Esophagus squamous epithelium (tissue), 5 donors: ENCODE measurements at places on chromosomes 7 and 10.

- no peak for DNase-seq
These were observed 56.6 kb downstream of the CCDC3 start for GRCh38 chr10:12944931-12945330.

- no peak for DNase-seq
These were observed 753.8 kb downstream of the GRID1 start for GRCh38 chr10:85612833-85613232.

DNA sequence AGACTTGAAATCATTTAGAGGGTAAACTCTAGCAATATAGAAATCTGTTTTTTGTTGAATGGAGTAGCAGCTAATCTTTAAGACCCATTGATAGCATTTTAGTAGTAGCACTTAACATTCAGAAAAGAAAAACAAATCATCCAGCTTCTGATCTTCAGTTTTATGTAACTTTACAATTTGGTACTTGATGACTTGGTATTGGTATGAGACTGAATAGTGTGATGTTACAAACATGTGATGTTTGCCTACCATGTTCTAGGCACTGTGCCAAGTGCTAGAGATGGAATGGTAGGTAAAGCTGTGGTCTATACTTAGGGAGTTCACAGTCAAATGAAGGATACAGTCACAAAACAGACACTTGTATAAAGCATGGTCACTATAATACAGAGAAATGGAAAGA lies 21.3 kb downstream of the ZEB1 start:
- DNase-seq, result no peak

GRCh38 chr7:103704701-103705100 lies 258.7 kb upstream of the SLC26A5 start:
- no peak for DNase-seq

DNA sequence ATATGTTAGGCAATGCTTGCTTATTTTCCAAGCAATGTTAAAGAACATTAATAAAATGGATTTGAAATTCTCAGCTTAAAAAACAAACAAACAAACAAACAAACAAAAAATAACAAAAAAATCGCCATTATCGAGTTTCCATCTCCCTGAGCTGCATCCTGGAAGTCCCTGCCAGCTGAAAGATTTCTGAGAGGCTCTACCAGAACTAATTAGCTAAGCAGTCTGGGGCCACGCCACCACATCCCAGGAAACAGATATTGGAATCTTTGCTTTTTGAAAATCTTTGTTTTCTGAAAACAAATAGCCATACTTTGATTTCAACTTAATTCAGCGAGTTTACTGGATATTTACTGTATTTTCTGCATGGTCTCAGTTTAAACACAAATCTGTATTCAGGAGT lies 143.6 kb downstream of the LSMEM1 start:
- DNase-seq, result no peak

GRCh38 chr7:149772241-149772955 lies 990 bp downstream of the ZNF467 start:
- no peak for DNase-seq

GRCh38 chr7:8592167-8592566 lies 158.8 kb downstream of the NXPH1 start:
- no peak for DNase-seq

DNA sequence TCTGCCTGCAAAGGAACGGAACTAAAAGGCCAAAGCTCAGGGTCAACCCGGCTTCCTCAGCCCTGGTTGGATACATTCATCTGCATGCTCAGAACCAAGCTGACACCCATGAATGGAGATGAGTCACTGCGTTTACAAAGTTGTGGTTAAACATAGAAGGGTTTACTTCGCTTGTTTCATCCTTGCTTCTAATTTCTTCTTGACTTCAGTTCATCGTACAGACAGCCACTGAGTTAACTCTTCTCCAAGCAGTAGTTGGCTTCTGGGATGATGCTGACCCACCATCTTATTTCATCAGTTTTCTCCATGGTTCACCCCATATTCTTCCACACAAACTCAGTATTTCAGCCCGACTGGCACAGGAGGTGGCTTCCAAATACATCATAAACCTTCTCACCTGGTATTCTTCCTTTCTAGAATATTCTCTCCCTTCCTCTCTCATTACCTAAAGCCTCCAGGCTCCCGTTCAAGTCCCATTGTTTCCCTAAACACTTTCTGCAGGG lies 166.3 kb upstream of the RNF32 start:
- DNase-seq, result no peak

DNA sequence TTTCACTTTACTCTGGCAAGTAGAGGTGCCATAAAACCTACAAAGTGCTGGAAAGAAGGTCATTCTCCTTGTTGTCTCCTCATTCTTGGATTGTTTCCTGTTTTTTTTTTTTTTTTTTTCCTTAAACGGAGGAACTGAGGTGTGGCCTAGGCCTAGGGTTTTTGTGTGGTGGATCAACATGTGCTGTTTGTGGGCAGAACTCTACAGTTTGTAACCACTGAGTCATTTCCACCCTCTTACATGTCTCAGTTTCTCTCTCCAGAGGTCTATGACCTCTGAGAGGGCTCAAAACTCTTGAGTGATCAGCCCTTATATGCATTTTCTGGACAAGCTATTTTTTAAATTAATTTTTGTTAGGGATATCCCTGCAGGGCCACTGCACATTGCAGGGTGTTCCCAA lies 296.0 kb downstream of the PPP1R3A start:
- no peak for DNase-seq

DNA sequence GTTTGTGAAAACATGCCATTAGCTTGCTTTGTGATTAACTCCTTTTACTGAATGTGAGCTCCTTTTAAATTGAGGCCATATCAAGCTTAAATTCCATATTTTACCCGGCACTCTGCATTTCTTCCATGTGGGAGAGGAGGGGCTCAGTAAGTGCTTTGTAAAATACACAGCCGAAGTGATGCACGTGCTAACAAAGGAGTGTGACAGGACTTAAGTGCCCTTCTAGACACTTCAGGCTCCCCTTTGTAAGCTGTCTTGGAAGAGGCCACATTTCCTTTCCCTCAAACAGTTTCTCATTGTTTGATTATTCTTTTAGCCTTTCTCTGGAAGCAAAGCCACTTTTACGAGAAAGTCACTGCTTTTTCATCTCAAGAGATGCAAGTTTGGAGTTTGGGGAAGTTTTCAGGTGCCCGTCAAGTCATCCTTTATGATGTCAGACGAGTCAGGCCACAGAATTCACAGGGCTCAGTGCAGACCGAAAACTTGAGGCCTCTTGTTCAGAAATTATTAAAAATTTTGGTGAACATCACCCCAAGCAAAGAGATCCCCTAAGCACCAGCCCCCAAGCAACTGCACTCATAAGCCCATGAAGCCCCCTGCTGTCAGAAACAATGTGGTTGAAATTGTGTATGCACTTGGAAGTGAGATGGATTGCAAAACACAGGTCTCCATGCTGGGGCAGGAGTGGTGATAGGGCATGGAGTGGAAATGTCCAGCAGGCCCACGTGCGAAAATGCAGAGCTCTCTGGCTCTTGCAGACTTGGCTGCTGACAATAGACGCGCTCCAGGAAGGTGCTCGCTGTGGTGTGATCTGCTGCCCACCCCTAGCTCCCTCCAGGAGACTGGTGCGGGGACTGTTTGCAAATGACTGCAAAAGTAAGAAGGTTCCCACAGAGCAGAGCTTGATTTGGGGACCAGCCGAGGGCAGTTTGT lies 11.5 kb downstream of the IKZF1 start:
- DNase-seq, result no peak

DNA sequence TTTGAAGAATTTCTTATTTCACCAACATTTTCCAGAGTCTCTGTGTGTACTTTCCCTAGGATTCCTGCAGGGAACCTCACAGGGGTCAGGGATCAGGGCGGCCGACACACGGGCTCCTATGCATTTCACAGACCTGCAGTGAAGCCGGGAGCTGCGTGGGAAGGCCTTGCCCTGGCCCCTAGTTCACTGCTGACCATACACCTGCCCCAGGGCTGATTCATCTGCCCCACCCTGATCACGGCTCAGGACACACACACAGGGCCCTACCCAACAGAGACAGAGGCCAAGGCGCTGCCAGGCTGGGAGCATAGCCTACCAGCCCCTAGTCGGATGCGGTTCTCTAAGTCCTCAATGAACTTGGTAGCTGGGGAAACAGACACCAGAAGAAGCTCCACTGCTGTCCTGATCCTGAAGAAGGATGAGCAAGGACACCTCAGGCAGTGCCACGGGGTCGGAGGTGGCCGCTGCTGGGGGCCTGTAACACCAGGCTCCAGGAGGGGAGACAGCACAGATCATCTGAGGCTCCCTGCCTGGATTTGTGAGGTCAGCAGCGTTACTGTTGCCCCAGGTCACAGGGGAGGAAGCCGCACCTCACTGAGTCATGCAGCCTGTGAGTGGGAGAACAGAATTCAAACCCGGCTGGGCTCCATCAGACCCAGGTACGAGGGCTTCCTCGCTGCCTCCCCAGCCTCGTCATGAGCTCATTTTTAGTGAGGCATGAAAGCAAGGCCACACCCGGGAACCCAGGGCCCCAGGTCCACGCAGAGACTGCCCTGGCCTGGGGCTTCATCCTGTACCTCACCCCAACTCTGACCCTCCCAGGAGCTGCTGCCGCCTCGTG lies 278.8 kb upstream of the PPP2R2D start:
- DNase-seq, result no peak

- no peak for DNase-seq
These were observed 143.4 kb downstream of the HERPUD2 start for GRCh38 chr7:35551321-35552081.

DNA sequence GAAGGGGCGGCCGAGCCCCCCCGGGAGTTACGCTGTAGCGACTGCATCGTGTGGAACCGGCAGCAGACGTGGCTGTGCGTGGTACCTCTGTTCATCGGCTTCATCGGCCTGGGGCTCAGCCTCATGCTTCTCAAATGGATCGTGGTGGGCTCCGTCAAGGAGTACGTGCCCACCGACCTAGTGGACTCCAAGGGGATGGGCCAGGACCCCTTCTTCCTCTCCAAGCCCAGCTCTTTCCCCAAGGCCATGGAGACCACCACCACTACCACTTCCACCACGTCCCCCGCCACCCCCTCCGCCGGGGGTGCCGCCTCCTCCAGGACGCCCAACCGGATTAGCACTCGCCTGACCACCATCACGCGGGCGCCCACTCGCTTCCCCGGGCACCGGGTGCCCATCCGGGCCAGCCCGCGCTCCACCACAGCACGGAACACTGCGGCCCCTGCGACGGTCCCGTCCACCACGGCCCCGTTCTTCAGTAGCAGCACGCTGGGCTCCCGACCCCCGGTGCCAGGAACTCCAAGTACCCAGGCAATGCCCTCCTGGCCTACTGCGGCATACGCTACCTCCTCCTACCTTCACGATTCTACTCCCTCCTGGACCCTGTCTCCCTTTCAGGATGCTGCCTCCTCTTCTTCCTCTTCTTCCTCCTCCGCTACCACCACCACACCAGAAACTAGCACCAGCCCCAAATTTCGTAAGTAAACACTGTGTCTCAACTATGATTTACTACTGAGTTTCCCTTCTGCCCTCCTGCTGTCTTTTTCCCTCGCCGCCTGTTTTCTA lies 666 bp downstream of the NRG3 start:
- no peak for DNase-seq

DNA sequence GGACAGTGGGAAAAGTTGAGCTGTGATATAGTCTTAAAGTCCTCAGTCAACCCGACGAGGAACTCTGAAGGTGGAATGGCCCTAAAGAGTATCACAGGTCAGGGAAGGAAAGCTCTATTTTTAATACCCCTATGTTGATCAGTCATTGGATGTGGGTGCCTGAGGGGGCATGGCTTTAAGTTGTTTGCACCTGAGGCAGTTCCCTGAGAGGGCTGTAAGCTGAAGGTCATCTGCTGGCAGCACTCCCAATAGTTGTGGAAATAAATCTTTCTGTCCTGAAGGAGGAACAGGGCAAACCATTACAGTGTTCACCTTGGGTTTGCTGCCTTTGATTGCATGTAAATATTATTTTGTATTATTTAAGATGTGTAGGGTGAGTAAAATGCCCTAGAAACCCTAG lies 17.8 kb upstream of the C1GALT1 start:
- no peak for DNase-seq

- no peak for DNase-seq
These were observed 8.6 kb downstream of the LIPA start for GRCh38 chr10:89242840-89243568.

DNA sequence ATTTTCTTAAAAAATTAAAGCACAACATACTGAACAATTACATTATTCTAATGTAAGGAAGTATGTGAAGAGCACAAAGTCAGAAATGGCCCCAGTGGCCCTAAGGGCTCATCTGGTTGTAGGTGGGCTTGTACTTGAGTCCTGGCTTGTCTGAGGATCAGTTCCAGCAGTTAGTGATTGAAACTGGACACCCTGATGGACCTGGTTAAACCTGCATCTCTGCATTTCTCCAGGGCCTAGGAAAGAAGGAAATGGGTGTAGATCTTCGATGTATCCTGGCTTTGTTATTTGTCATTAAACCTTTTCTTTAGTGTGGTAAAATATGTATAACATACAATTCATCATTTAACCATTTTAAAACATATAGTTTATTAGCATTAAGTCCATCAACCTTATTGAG lies 9.7 kb upstream of the AKR1C2 start:
- DNase-seq, result no peak

DNA sequence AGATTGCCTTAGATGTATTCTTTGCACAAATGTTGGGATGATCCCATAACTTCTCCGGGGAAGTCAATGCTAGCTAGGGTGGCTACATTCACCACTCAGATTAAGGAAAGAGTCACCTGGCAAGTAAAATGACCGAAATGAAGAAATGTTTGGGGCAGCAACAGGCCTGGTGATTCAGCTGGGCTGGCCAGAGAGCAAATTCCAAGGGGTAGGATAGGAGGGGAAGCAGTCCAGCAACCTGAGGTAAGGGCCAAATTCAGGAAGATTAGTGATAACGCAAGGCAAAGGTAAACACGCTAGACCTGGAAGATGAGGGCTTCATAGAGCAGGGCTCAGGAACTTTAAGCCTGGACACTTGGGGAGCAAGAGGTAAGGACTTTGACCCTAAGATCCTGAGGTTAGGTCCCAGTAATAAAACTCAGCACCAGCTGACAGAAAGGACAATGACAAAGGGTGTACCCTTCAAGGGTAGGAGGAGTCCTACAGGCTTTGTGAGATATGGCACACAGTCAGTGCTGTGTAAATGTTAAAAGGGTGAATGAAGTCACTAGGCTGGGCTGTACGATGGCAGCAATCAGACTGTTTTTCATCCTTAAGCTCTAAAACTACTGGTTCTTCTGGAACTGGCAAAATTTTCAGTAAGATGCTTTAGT lies 22.7 kb upstream of the SMNDC1 start:
- DNase-seq, result no peak

DNA sequence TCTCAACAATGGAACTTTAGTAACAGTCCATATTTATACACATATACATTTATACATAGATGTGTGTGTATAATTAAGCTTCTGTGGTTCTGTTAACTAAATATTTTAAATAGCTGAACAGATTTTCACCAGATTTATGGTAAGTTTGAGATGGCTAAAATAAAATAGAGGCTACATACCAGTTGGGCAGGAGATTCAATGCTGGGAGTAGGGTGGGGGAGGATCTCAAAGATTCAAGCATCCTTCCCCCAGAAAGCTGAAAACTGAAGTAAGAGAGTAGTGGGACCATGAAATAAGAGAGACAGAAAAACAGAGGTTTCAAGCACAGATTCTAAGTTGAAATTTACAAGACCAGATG lies 14.0 kb downstream of the LRRC17 start:
- no peak for DNase-seq

- no peak for DNase-seq
These were observed 33.7 kb downstream of the MCM10 start for GRCh38 chr10:13195016-13195415.
